Stimulated activated CD8-positive, alpha-beta memory T cell treated with anti-CD3 and anti-CD28 coated beads, Interleukin-7, amount 100 ng/mL, for 24 hours (primary cell): ENCODE measurements at places on chromosomes 13 and 19.

DNA sequence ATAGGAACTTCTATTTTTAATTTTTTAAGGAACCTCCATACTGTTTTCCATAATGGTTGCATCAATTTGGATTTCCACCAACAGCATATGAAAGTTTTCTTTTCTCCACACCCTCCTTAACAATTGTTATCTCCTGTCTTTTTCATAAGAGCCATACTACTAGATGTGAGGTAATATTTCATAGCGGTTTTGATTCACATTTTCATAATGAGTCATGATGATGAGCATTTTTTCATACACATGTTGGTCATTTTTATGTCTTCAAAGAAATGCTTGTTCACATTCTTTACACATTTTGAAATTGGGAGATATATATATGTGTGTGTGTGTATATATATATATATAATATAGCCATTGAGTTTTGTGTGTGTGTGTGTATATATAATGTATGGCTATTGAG, 420.3 kb upstream of the PCDH9 start:
- DNase-seq: no peak

DNA sequence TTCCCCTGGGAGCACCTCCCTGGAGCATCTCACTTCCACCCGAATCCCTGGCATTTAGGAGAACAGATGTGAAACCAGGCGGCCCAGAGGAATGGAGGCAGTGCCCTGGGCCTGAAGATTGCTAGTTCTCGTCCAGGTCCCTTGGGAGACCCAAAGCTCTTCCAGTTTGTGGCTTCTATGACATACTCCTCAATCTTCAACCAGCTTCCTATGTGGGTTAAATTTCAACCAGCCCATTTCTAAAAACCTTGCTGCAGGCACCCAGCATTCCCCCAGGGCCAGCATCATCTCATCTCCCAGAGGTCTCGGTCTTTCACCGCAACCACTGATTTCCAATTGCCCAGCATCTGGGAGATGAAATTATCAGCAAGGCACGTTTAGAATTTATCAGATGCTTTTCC, 46.0 kb upstream of the STK24 start:
- DNase-seq: no peak

- DNase-seq: no peak
Measured at GRCh38 chr19:28744943-28745342, 468.0 kb downstream of the UQCRFS1 start.

- no peak for DNase-seq
Measured at GRCh38 chr13:52002361-52002760, 8.9 kb downstream of the ATP7B start.

GRCh38 chr13:50080203-50080910, 65.1 kb downstream of the KCNRG start:
- DNase-seq: no peak

GRCh38 chr19:11005521-11005920, 44.7 kb downstream of the SMARCA4 start:
- DNase-seq: no peak

GRCh38 chr13:74325106-74325505, 190.9 kb upstream of the KLF12 start:
- DNase-seq: no peak

DNA sequence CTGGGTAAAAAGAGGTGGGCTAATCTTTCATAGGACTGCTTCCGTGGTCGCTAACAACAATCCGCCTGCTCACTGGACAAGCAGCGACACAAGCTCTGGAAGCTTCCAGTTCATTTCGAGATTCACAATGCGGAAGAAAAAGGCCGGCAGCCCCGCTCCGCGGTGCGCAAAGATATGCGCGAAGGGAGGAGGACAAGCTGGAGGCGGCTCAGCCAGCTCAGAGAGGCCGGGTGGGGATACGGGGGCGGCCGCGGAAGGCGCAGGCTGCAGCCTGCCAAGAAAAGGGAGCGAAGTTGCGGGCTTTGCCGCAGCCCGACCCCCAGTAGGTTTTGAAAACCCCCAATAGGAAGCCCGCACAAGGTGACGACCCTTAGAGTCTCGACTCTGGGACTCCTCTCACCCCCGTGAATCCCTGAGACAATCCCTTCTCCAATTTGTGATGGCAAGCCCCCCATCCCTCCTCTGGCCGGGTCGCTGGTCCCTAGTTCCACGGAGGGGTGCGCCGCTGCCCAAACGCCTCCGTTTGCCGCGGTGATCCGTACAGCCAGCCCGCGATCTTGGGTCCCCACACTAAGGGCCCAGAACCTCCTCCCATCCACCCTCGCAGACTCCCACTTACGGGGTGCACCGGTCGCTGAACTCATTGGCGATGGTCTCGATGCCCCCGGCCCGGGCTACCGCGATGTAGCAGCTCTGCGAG, 697 bp downstream of the HSPH1 start:
- DNase-seq: peak; percentile 28

GRCh38 chr19:2015608-2015950, at the start of gene BTBD2:
Gene BTBD2, minus strand, starts transcription at chr19:2015714. Its CDS starts 11 bp downstream, at chr19:2015703.
- DNase-seq: peak; percentile 30

DNA sequence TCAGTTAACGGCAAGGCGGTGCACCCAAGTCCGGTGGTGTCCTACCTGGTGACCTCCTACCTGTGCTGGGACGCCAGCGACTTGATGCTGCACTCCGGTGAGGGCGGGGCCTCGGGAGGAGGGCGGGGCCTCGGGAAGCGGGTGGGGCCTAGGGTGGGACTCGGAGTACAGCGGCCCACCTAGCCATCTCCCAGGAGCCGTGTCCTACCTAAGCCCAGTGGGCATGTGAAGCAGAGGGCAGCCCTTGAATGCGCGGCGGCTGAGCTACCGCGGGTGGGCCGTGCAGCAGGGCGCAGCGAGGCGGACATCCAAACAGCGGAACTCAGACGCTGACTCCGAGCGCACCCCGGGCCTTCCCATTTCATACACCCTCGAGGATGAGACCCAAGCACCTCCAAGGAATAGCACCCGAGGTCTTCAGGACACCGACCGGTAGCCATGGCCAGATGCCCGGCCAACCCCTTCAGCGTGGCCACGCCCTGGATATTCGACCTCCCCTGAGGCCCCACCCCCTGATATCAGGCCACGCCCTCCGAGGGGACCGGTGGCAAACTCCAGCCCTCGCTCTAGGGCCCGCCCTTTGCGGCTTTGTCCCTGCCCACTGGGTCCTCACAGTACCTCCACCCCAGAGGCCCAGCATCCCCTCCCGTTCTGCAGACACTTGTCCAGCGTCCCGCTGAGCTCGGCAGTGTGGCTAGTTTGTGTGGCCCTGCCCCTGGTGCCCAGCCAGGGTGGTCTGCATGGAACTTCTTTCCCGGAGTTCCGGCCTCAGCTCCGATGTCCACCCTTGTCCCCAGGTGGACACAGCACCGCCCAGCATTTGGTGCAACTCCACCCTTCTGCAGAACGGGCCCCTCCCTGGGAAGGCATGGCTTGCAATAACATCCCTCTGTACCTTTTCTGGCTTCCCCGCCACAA, 5.4 kb downstream of the KLK1 start:
- peak; percentile 43 for DNase-seq

GRCh38 chr19:31351056-31351854, 2.0 kb upstream of the TSHZ3 start:
- DNase-seq: no peak

- no peak for DNase-seq
Measured at GRCh38 chr19:55355213-55355821, 798 bp upstream of the COX6B2 start.

DNA sequence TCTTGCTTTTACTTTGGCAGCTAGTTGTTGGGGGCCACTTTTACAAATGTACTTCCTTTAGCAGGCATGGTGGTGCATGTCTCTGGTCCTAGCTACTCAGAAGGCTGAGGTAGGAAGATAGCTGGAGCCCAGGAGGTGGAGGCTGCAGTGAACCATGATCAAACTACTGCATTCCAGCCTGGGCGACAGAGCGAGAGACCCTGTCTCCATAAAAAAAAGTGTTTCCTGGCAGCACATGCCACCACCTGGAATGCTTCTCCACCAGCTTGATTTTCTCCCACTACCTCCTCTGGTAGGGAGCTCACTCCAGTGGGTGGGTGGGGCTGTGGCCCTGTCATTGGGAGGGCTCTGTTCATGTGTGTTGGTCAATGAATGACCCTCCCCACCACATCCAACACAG, 12.5 kb downstream of the FZR1 start:
- no peak for DNase-seq

DNA sequence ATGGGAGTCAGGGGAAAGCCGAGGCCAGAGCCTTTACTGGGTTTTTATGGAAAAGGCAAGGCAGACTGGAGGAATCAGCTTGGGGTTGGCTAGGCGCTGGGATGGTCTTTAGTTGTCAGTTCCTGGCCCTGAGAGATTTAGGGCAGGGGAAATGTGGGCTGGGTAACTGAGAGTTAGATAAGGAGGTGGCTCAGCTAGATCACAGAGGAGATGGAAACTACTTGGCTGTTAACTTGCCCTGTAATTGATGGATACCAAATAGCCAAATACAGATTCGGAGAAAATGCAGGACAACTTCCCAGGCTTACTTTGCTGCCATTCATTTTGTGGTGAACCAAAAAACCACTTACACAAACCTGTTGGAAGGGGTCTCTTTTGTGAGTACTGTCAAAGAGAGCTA, 54.0 kb downstream of the LRCH1 start:
- no peak for DNase-seq

DNA sequence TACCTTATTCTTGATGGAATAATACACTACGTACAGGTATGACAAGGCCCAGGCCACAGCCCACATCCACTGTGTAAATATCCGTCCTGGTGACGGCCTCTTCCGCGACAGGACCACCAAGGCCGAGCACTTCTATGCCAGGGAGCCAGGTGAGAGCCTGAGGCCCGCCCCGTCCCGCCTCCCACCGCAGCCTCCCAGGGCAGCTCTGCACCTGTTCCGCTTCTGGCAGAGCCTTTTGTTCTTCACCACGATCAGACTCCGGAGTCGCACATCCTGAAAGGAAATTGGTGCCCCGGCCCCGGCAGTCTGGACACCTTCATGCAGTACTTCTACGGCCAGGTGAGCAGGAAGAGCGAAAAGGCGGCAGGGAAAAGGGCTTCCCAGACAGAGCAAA, 10.6 kb upstream of the ZNF358 start:
- DNase-seq: no peak

- no peak for DNase-seq
Measured at GRCh38 chr19:10142701-10143375, 23.1 kb upstream of the EIF3G start.

GRCh38 chr13:79989217-79989661, 351.7 kb downstream of the SPRY2 start:
- no peak for DNase-seq

- no peak for DNase-seq
Measured at GRCh38 chr13:51396352-51396751, 56.5 kb downstream of the INTS6 start.

DNA sequence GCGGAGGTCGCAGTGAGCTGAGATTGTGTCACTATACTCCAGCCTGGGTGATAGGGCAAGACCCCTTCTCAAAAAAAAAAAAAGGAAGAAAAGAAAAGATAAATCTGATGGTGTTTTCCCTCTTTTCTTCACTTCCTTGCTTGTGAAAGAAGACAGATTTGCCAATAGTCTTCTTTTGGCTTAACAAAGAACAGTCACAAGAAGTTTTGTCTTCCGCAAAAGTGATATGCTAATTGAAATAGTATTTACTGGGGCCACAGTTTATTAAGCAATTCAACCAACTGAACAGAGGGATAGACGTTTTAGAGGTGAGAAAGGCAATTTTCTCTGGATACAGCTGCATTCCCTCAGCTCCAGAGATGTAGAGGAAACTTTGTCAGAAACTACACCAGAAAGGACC, 22.9 kb upstream of the PLAUR start:
- DNase-seq: no peak

DNA sequence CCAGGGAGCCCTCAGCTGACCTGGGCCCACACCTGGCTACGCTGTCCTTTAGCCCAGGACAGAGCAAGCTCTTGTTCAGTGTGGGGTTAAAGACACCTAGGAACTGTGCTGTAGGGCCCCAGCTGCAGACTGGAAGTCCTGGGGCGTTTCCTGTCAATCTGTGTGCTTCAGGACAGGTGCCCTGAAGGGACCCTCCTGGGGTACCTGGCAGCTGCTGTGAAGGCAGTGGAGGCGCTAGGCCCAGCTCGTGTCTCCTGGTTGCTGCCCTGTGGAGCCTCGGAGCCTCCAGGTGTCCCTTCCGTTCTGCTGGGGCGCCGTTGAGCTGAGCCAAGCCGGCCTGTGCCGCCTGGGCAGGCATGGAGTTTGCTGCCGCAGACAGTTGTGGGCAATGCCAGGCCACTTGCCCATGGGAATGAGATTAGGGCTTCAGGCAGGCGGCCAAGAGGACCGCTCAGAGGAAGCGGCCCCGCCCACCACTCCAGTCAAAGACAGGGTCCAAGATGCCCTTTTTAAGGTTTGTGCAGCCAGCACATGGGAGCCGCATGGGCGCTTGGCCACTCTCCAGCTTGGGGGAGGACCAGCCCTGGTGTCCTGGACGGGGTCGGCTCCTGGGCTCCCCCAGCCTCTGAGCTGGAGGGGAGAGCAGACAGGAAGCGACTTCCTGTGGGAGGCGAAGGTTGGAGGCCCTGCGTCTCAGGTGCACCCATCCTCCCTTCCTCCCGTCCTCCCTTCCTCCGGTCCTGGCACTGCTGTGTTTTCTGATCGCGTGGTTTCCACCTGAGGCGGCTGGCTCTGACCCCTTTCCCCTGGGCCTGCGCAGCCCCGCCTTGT, 4.0 kb downstream of the PTBP1 start:
- DNase-seq: no peak

DNA sequence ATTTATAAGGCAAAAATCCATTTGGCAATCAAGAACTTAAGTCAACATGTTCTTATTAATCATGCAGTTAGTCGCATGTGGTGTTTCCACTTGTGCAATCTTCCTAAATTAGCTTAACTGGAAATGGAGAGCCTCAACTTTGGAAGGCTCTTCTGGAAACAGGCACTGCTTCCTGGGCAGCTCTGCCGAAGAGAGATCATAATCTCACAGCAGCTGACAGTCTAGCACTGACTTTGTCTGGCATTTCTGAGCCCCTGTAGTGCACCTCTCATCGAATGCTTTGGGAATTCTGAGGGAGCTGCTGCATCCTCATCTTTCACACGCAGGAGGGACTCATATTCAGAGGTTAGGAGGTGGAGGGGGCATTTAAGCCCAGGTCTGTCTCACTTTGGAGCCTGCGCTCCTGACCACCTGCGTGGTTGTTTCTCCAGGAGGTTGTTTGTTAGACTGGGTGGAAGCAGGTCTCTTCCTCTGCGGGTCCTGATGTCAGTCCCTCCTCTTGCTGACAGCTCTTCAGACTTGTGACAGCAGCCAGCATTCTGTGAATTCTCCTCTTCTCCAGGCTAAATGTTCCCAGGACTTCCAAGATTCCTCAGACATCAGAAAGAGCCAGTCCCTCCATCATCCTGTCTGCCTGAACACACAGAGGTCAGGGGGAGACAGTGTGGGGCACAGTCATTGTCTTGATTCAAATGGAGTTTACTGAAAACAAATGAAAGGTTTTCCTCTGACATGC, 100.4 kb upstream of the GJB6 start:
- DNase-seq: no peak
